ENCODE measurements at places on chromosomes 6 and 20.

DNA sequence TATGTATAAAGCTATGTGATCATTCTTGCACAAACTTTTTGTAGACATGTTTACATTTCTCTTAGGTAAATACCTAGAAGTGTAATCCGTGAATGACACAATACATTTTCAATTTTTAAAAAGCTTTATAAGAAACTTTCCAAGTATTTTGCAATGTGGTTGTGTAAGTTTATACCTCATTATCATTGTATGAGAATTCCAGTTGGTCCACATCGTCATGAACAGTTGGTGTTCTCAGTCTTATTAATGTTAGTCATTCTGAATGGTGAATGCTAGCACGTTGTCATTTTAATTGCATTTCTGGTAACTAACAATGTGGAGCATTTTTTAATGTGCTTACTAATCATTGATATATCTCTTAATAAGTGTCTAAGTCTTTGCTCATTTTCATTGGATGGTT lies 116.5 kb upstream of the F13A1 start:
- no peak for DNase-seq

GRCh38 chr20:7708112-7708511 lies 232.1 kb downstream of the HAO1 start:
- no peak for DNase-seq

GRCh38 chr6:36402481-36402880 lies 15.0 kb upstream of the ETV7 start:
- no peak for DNase-seq

DNA sequence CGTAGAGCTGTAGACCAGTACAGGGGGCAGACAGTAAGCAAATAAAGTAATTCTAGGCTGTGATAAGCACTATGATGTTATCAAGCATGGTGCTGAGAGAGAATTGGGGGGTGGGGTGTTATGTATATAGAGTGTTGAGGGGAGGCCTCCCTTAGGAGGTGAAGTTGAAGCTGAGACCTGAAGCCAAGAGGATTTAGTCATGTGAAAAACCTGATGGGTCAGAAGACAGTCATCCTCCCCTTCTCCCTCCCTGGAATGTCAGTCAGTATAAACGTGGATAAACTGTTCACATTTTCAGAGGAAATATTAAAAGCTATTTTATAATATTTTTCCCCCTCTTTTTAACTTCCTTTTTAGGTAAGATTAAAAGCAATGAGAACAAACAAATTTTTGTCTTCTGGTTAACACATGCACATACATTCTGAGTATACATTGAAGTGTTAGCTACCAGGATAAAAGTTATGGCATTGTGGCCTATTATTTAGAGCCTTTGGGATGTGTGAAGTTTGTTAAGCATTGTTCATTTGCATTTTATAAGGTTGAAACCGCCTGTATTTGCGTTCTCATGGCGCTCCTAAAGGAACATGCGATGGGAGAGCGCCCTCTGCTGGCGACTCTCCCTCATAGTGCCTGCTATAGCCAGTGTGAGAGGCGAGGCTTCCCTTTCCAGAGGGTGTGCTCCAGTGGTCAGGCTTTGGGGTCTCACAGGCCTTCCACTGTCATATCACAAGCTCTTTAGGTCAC lies 35.4 kb upstream of the MAPK13 start:
- peak; percentile 77 for DNase-seq

All from neuronal stem cell (in vitro differentiated cells).